ENCODE measurements at places on chromosomes 2 and 18.

DNA sequence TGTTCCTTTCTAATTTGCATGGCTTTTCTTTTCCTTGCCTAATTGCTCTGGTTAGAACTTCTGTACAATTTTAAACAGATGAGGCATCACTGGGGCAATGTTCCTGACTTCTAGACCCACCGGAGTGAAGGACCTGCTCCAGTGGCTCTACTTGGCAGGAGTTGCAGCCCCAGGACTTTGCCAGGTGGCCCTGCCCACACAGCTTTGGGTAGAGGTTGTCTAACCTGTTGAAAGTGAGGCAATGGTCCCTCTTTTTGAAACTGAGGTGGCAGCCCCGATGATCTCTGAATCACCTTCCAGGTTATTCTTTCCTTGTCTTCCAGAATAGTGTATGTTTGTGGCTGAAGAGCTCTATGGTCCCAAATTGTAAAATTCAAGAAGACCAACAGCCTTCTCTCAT, 29.9 kb upstream of the ZNF512 start:
- no peak for DNase-seq

DNA sequence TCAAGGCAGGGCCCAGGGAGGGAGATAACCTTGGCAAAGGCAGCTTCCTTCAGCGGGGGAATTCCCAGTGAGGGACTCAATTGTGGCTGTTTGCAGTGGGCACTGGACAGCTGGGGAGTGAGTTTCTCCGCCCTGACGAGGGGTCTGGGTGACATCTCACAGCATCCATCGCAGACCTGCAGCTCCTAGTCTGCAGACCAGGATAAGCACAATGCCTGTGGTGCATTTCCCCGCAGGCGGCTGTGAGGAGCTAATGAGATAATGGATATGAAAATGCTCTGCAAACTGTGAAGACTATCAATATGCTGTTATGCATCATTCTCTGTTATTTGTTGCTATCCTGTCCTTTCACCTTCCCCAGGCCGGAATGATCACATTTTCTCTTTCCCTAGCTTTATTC, 30.0 kb upstream of the CYP1B1 start:
- DNase-seq = no peak

DNA sequence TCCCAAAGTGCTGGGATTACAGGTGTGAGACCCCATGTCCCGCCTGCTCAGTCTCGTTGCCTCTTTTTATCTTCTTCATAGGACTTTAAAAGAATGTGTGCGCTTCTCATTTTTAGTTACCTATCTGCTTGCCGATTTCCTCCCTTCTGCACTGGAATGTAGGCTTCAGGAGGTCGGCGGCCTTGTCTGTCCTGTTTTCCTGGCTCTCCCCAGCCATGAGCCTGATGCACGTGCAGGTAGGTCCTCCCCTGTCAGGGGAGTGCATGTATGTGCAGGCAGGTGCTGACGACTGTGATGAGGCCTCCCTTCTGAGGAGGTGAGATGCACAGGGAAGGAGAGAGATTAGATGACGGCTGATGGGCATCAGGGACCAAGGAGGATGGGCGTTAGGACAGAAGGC, 13.6 kb upstream of the ATP6V1C2 start:
- DNase-seq = no peak

DNA sequence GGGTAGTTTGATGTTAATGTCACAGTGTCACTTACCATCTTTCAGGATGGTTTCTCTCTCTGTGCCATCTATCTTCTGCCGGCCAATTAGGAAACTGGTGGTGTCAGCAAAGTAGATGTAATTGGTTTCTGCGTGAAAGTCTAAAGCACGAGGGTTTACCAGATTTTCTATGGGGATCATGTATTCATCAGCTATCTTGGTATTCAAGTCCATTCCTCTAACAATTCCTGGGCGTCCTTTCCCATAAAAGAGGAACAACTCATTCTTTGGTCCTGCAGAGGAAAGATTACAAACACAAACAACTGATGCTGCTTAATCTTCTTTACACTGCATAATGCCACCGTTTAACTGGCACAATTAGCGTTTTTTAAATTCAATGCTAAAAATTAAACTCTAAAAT, 1081.9 kb downstream of the LRP1B start:
- no peak for DNase-seq

- no peak for DNase-seq
These were observed 18.8 kb downstream of the PSMG2 start for GRCh38 chr18:12721495-12722275.

DNA sequence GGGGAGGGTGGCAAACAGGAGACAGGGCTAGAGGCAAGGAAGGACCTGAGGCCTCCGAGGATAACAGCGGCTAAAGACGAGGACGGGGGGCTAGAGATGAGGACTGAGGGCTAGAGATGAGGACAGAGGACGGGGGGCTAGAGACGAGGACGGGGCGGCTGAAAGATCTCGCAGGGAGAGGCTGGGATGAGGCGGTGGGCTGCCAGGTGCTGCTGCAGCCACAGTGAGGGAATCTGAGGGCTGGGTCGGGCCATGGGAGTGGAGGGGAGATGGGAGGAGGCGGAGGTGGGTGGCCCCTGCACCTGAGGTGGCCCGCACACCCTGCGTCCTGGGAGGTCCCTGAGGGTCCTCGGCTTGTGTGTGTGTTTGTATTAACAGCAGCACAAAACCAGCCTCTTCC, 350.2 kb upstream of the SALL3 start:
- no peak for DNase-seq

Data from cortex of kidney (tissue), 1 donor.